HTR-8/SVneo (cell line): ENCODE measurements at places on chromosomes 11 and 22.
A peak's percentile ranks its signal among the peaks of the same experiment; 100 is the strongest.

DNA sequence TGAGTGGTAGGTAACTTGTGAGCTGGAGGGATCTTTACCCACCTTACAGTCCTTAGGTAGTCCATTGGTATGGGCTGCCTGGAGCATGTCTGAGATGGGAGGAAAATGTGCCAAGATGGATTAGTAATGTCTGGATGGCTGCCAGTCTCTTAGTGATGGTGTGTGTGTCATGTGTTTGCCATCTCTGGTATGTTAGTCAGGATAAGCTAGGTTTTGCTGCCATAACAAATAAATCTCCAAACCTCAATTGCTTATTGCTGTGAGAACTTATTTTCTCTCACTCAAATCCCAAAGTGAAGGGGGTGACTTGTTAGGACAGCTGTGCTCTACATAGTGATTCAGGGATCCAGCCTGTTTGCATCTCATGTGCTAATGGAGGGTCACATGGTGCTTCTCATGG lies 40.9 kb upstream of the MYEOV start:
- no peak for DNase-seq

- no peak for DNase-seq
These were observed 31.3 kb downstream of the NAGA start for GRCh38 chr22:42039271-42039670.

GRCh38 chr11:2434008-2434407 lies 10.3 kb downstream of the TRPM5 start:
- DNase-seq: no peak

DNA sequence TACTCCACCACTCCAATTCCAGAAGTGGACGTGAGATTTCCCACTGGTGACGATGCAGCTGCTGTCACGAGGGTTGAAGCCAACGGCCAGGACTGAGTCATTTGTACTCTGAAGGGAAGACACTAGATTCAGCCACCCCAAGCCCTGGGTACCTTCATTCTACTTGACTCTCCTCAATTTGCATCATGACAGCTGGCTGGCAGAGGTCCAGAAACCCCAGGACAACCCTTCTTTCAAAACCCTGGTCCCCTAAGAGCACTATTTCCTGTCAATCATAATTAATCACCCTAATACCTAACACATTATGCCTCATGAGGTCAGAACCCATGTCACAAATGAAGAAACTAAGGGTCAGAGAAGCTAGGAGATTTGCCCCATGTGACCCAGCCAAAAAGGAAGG lies 4.9 kb downstream of the EML3 start:
- DNase-seq: no peak

DNA sequence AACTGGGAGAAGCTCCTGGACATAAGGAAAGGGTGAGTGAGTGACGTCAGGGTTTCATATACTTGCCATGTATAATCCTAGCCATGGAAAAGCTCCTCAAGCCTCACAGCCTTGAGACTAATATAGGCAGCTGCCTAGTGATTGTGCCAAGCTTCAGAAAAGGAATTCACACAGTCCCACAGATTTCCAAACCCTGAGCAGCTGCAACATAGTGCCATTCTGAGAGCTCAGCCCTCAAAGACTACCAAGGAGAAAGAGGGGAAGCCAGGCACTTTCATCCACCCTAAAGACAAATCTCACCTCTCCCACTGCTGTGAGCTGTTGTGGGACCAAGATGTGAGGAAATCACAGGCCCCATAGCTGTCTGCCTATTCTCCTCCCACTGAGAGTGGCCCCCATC lies 707.9 kb upstream of the ANO5 start:
- DNase-seq: no peak

- no peak for DNase-seq
These were observed 37.8 kb downstream of the FDX1 start for GRCh38 chr11:110467556-110467955.

DNA sequence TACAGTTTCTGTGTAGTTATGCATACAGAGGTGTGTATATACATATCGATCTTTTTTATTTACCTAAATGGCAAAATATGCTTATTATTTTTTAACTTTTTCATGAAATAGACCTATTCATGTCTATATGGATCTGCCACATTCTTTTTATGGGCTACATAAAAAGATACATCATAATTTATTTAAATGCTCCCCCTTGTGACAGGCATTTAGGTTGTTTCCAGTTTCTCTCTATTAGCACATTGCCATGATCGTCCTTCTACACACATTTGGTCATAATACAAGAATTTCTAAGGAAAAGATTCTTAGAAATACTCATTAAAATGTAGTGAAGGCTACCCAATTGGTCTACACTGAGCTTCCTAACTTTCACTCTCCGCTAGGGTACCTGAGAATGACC lies 1067.4 kb downstream of the OPCML start:
- DNase-seq: no peak

DNA sequence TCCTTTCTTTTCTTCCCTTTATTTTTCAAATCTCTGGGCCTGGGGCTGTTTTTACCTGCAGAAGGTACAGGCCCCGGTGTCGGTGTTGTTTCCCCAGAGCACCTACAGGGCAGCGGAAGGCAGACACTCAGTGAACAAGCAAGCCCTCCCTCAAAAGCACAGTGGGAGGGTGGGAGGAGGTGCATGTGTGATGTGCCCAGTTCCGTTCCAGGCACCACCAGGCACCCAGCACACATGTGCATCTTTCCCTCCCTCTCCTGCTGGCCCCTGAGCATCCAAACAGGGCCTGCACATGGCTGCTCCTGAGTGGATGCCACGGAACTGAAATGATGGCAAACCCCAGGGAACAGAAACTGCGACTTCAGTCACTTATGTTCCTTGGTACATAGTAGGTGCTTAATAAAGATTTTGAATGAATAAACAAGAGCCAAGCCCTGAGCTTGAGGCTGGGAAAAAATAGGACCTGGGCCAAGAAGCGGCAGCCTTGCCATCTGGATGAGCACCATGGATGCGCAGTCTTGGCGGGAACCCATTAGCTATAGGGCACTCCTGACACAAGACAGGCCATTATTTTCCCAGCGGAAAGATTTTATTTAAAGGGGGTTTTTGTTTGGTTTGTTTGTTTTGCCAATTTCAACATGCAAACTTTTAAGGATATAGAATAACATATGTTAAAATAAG lies 47.8 kb downstream of the ARRB1 start:
- no peak for DNase-seq

GRCh38 chr11:24437123-24437522 lies 59.7 kb upstream of the LUZP2 start:
- DNase-seq: no peak

DNA sequence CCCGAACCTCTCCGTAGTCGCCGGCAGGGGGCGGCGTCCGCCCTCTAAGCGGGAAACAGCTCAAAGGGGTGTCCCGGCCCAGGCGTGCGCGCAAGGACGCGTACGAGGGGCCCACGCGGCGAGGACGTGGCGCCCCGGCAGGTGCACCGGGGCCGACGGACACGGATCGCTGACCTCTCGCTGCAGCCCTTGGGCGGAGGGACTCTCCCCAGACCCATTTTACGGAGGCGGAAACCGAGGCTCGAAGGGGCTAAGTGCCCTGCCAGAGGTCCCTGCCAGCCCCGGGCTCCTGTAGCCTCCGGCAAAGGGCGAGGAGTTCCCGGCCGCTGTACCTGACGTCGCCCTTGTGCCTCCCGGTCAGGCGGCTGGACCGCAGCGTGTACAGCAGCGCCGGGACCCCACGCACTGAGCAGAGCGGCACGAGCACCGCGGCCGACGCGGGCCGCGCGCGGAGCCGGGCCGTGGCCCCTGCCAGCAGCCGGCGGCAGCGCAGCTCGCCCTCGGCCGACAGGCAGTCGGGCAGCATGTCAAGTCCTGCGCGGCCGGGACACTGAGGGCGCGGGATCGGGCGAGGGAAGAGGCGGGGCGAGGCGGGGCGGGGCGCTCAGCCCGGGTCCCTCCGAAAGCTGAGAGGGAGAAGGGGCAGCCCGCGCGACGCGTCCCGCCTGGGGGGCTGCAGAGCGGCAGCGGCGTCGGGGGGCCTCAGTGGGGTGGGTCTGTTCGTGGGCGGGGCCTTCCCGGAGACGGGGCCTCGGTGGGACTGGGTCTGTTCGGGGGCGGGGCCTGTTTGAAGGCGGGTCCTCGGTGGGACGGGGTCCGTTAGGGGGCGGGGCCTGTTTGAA lies at the start of gene NUDT8:
Gene NUDT8 (minus strand): TSS at position 552 of the 842 bp plus-strand sequence. CDS start 26 bp downstream, at position 526.
- DNase-seq: peak; percentile 93

- DNase-seq: no peak
These were observed 6.9 kb upstream of the SORL1 start for GRCh38 chr11:121445071-121445768.

- no peak for DNase-seq
These were observed 11.1 kb downstream of the CCDC83 start for GRCh38 chr11:85866137-85866827.

DNA sequence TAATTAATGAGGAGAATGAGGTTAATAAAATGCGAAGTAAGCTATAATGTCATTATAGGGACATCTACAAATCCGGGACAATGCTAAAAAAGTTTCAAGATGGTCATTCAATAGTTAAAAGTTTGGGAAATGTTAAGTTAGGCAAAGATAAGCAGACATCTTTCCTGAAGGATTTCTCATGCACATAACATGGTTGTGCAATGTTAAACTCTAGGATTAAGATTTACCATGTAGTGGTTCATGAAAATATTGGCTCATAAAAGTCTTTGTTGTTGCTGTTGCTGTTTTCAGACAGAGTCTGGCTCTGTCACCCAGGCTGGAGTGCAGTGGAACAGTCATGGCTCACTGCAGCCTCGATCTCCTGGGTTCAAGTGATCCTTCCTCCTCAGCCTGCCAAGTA lies 751.5 kb upstream of the CCDC179 start:
- DNase-seq: no peak

DNA sequence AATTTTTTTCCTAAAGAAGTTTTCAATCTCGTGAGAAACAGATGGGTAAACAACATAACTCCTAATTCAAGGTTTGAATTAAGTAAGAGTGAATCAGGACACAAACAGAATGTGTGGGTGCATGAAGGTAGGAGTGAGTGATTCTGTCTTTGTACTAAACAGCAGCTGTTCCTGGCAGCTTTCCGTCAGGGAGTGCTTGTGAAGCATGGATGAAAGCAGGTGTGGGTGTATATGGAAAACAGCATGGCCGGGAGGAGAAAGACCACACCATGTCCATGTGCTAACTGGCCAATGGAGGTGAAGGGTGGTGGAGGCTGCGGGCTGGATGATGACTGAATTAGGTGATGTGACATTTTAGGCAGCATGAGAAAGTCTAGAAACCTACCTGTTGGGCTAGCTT lies 49.6 kb downstream of the BARX2 start:
- no peak for DNase-seq

DNA sequence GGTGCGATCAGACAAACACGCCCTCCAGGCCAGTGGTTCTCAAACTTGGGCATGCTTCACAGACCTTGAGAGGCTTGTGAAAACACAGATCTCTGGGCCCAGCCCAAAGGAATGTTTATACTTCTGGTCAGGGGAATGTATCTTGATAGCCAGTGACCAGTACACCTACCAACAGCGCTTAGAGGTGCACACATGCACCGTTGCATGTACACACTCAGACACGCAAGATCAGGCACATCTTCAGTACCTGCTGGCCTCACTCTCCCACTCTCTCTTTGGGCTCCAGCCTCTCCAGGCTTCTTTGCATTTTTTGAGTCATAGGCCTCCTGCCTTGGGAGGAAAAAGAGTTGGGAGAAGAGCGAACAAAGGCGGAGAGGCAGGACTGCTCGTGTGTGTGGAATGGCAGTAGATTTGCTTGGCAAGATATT lies 11.7 kb upstream of the FXYD6 start:
- no peak for DNase-seq

DNA sequence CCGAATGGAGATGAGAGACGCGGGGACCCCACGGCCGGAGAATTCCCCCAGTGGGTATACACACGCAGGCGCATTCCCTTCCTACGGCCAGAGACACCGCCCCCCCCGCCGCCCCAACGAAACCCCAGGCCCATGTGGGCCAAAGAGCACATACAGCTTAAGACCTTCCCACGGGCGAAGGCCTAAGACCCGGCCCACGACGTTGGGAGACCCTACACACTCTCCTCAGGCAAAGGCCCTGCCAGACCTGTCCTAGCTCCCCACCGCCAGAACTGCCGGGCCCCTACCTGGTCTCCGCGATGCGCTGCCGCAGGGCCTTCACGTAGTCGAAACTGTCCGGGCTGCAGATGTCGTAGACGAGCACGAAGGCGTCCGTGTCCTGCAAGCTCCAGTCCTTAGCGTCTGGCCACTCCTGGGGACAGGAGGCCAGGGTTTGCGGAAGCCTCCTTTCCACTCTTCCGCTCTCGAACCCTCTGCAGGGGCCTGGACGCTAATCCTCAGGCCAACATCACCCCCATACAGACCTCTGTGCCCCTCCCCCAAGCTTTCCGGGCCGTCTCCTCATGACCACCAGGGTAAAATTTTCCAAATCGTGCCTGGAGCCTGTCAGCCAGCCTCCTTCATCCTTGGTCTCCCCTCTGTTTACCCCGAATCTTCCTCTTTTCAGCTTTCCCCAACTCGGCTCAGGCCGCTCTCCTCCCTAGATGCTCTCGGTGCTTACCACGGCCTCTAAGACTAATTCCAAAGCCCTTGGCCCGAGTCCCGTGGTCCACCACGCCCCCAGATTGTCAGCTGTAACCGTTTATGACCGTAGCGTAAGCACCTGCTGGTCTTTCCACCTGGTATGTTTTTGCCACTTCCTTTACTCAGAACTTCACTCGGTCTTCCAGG lies 1.7 kb downstream of the RASL10A start:
- no peak for DNase-seq

GRCh38 chr11:103659206-103659618 lies 377.2 kb upstream of the DDI1 start:
- DNase-seq: peak; percentile 21

DNA sequence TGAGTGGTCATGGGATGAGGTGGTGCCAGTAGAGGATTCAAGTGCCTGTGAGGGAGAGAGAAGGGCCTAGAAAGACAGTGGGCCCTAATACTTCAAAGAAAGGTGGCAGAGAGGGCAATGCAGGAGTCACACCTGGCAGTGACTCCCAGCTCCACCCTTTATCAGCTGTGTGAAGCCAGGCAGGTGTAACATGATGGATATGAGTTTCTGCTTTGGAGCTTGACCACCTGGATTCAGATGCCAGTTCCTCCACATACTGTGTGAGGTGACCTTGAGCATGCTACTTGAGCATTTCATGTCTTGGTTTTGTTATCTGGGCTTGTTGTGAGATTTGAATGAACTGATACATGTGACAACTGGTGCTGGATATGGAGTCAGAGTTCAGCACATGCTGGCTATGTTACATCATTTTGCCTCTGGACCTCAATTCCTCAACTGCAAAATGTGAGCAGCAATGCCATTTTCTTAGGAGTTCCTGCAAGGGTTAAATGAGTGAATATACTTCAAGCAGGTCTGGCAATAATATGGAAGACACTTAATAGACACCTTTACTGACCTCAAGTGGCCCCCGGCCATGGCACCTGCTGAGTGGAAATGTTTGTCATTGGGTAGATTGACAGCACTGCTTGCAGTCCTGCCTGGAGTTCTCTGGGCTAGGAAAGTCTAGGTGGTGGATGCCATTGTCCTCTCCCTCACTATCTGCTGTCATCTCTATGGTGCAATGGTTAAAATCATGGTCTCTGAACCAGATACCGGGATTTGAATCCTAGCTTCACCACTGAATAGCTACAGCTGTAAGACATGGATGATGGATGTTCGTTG lies 83.3 kb downstream of the MICAL2 start:
- no peak for DNase-seq

DNA sequence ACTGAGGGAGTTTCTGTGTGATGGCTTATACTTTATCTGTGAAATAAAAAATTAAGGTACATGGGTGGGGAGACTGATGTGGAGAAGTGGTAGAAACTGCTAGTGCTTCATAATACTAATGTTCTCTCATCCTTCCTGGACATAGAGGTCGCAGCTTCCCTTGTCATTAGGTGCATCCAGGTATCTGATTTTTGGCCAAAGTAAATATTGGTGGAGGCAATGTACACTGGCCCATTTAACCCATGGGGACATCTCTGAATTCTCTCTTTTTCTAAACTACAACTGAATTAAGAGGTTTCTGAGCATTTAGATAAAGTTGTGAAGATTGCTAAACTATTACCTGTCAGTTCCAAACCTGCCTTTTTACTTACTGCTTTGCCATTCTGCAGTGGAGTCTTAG lies 140.9 kb upstream of the CHORDC1 start:
- DNase-seq: no peak
